Temporal lobe (tissue), 4 donors: ENCODE measurements at places on chromosomes 7 and 10. TPM values are rescaled to one million over a fixed set of nuclear protein-coding genes. Genes with fewer than 3 reads are reported as not detected.

Gene RELN
- total RNA-seq = 52.6 TPM

Gene WNT2
- total RNA-seq = 0.25 TPM

Gene FANK1
- total RNA-seq = 1.5 TPM

Gene LIPM
- total RNA-seq = not detected

Gene FAM25A
- total RNA-seq = not detected

Gene PLEKHS1
- total RNA-seq = not detected

Gene TNRC18
- 97.6 TPM for total RNA-seq
